ENCODE measurements at places on chromosomes 16 and 17. TPM values are rescaled to one million over a fixed set of nuclear protein-coding genes. Genes with fewer than 3 reads are reported as not detected.

The RCVRN gene
- 0.38 TPM for total RNA-seq

The C16orf86 gene
- total RNA-seq, result 2.4 TPM

The FBXO31 gene
- 27.1 TPM for total RNA-seq

The TK2 gene
- total RNA-seq, result 4.0 TPM

The TBC1D10B gene
- total RNA-seq, result 50.2 TPM

The ERN1 gene
- total RNA-seq, result 12.9 TPM

- no peak for DNase-seq
Measured at GRCh38 chr17:61460796-61461585, 8.8 kb downstream of the TBX4 start.

DNA sequence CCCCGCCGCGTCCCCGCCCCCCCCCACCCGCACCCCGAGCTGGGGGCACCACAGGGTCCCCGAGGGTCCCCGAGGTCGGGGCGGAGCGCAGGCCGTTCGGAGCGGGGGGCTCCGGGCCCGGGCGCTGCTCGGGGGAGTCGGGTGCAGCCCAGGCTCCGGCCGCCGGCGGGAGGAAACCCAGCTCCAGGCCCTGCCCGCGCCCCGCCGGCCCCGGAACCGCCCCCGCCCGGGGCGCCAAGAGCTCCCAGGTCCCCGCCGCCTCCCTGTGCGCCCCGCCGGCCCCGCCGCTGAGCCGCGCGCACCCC is 33.2 kb upstream of the RPH3AL start:
- no peak for DNase-seq
